ENCODE measurements at places on chromosomes 5 and 9. TPM values are rescaled to one million over a fixed set of nuclear protein-coding genes. Genes with fewer than 3 reads are reported as not detected.

Gene MUSK
- total RNA-seq, result 5.3 TPM

Gene ASS1
- total RNA-seq, result 95.3 TPM

Gene NTNG2
- total RNA-seq, result 3.9 TPM

Gene CTSV
- total RNA-seq, result 6.7 TPM

Gene NR5A1
- not detected for total RNA-seq

Gene SLC34A1
- total RNA-seq, result 2.2 TPM

Gene OTULINL
- 3.1 TPM for total RNA-seq

Gene HAND1
- total RNA-seq, result 2.6 TPM

Gene SLC6A19
- 0.48 TPM for total RNA-seq

Gene SLC4A9
- total RNA-seq, result not detected

DNA sequence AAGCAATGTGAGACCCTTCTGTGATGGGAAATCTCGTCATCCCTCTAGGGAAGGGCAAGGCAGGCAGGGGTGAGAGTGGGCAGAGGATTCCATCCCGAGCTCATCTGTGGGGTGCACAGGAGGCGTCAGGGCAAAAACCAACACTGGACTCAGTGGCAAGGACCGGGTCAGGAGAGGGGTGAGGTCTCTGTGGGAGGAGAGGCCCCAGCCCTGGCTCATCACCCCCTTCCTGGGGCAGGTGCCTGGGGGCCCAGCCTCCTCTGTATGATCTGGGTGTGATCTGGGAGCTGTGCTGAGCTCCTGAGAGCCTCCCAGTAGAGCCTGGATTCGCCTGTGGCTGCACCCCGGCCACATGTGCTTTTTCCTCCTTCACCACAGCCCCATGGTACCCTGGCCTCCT is 597 bp downstream of the SPATA31E1 start:
- no peak for DNase-seq

GRCh38 chr9:114409842-114410241 is 22.1 kb upstream of the AKNA start:
- no peak for DNase-seq

- DNase-seq, result peak; percentile 45
These were observed 213.7 kb downstream of the NXNL2 start for GRCh38 chr9:88748566-88749261.

DNA sequence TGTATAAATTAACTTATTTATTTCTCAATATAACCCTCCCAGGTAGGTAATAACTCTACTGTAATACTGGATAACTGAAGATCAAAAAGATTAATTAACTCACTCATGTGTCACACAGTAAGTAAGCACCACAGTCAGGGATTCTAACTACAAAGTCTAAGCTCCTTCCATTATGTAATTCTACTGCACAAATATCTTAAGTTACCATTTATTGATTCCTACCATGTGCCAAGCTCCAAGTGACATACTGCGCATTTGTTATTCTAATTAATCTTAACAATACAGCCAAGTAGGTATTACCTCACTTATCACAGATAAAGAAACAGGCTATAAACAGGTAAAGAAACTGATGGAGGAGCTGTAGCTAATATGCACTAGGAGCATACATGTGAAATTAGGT is 58.3 kb downstream of the RANBP6 start:
- no peak for DNase-seq

- DNase-seq, result peak; percentile 54
These were observed 31.2 kb downstream of the KCNMB1 start for GRCh38 chr5:170357955-170358444.

GRCh38 chr5:93307557-93307956 is 273.5 kb downstream of the NR2F1-AS1 start:
- DNase-seq, result no peak

DNA sequence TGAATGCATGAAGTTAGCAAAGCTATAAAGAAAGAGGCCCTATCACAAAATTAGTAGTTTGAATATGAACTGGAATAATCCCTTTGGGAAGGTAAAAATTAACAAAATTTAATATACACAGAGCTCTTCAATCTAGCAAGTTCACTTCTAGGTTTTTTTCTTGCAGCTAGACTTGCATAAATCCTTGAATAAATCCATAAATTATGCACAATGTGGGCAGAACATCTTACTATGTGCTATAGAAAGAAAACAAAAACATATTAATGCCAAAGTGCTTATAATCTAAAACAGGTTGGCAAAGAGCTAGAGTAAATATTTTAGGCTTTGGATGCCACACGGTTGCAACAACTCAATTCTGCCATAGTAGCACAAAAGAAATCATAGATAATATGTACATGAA is 138.5 kb upstream of the FREM1 start:
- no peak for DNase-seq

DNA sequence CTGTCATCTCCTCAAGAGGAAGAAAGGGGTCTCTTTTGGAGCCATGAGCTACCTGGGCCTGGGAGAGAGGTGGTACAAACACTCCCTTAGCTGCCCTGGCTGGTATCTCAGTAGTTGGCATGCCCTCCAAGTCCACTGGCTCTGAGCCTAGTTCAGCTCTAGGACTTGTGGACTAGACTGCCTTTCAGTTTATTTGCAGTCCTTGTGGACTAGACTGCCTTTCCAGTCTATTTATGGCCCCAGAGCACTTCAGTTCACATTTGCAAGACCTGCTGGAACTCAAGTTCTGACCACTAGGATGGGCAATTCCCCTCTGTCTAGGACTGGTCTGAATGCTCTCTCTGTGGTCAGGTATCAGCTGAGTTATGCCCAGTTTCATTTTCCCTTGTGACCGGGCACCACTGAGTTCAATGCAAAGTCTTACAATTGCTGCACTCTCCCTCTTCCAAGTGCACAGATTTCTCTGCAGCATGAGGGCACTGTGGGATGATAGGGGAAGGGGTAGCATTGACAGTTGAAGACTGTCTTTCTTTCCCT is 1019.0 kb downstream of the TAF11L14 start:
- no peak for DNase-seq

DNA sequence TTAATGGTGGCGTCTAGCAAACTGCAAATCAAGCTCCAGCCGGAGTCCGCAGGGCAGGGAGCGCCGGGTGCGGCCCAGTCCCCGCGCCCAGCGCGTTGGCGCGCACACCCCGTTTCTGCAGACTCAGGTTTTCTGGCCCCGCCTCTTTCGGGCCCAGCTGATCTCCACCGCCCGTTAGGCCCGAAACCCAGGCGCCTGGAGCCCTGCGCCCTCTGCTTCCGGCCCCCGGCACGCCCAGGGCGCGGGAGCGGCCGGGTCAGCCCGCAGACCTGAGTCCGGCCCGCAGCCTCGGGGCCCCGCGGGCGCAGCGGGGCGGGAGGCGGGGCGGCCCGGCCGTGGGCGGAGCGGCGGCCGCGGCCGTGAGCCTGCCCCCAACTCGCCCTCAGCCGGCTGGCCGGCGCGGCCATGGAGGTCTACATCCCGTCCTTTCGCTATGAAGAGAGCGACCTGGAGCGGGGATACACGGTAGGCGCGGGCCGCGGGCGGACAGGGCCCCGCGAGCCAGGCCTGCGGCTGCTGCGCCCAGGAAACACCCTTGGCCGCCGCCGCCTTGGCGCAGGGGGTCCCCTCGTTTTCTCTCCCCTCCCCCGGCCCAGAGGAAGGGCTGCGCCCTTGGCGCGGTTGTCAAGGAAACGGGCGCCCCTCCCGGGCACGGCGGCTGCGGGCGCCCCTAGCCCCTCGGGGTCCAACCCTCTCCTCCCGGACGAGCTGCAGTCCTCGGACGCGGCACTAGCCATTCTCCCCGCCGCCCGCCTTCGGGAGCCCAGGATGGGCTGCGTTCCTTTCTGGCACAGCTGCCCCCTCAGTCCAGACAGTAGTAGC is at the start of gene SNX24:
Gene SNX24, plus strand, starts transcription at position 385 of the 822 bp plus-strand sequence. Its CDS starts 21 bp downstream, at position 406.
- DNase-seq, result peak; percentile 88

- peak; percentile 88 for DNase-seq
These were observed 497.6 kb downstream of the GADD45G start for GRCh38 chr9:90102292-90102901.

GRCh38 chr5:98397081-98397480 is 376.4 kb upstream of the RGMB start:
- DNase-seq, result no peak

- no peak for DNase-seq
These were observed 17.6 kb downstream of the MTX3 start for GRCh38 chr5:79973511-79973910.

DNA sequence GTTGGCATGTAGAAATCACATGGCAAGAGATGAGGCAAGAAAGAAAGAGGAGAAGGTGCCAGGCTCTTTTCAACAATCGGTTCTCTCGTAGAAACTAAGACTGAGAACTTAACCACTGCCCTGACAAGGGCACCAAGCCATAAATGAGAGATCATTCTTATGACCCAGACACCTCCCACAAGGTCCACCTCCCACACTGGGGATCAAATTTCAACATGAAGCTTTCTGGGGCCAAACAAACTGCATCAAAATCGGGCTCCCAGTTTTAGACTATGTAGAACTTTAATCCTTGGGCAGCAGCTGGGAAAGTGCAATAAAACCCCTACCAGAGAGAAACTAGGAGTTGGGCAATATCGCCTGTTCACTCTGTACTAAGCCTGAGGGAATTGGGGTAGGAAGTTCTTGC is 150.2 kb upstream of the CCDC152 start:
- no peak for DNase-seq

DNA sequence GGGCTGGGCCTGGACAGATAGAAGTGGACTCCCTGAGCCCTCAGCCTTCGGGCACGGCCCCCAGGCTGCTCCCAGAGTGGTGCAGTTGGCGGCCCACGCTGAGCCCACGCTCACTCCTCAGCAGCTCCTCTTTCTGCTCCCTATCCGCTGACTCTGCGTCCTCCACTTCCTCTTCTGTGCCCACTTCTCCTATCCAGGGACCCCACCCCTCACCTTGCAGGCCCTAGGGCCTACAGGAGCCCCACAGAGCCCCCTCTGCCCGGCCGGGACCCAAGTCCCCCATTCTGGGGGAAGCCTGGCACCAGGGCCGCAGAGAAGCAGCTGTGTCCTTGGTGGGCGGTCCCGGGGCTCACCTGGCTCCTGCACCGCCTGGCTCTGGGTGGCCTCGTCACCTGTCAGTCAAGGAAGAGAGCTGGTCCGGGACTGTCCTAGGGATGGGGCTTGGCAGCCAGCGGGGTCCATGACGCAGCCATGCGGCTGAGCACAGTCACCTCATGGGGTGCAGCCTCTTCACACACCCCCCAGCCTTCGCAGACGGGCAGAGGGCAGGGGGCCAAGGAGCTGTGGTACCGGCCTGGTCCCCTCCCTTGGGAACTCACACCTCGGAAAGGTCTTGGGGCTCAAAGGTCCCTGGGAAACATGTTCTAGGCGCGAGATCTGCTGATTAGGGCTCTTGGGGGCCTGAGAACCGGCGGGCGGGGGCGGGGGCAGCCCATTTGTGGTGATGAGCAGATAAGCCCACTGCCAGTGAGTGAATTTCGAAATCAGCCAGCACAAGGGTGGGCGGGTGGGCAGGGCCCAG is 5.4 kb upstream of the NRARP start:
- no peak for DNase-seq

GRCh38 chr5:14526493-14526892 is 55.1 kb upstream of the OTULINL start:
- no peak for DNase-seq

GRCh38 chr5:78260771-78261170 is 33.7 kb downstream of the AP3B1 start:
- DNase-seq, result no peak

DNA sequence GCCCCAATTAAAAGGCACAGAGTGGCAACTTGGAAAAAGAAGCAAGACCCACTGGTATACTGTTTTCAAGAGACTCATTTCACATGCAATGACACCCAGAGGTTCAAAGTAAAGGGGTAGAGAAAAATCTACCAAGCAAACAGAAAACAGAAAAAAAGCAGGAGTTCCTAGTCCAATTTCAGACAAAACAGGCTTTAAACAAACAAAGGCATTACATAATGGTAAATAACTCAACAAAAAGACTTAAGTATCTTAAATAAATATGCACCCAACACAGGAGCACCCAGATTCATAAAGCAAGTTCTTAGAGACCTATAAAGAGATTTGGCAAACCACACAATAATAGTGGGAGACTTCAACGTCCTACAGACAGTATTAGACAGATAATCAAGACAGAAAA is 215.8 kb downstream of the SLCO4C1 start:
- DNase-seq, result no peak

DNA sequence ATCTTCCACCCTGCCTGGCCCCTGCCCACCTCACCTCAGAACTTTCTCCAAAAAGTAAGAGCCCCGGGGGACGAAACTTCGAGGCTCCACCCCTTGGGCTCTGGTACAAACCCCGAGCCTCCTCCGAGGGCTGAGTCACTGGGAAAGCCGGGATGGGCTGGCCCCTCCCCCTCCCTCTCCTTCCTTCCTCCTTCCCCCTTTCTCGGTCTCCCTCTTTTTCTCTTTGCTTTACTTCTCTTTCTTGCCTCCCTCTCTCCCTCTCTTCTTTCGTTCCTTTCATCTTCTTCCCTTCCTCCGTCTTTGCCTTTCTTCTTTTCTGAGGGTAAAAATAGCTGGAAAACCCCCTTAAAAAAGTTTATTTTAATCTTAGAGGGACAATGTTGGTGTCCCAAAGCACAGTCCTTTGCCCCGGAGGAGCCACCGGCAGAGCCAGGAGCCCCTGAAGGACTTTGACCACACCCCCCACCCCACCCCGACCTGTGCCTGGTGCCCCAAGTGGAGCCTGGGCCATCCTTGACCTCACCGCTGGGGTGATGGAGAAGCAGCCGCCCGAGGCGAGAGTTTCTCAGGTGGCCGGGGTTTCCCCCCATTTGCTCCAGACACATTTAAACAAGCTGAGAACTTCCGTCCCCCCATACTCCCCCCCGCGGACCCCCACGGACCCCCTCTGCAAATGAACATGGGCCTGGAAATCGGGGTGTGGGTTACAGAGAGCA is 5.7 kb upstream of the NOTCH1 start:
- DNase-seq, result peak; percentile 86

GRCh38 chr9:131480258-131480657 is 22.5 kb upstream of the POMT1 start:
- DNase-seq, result no peak

DNA sequence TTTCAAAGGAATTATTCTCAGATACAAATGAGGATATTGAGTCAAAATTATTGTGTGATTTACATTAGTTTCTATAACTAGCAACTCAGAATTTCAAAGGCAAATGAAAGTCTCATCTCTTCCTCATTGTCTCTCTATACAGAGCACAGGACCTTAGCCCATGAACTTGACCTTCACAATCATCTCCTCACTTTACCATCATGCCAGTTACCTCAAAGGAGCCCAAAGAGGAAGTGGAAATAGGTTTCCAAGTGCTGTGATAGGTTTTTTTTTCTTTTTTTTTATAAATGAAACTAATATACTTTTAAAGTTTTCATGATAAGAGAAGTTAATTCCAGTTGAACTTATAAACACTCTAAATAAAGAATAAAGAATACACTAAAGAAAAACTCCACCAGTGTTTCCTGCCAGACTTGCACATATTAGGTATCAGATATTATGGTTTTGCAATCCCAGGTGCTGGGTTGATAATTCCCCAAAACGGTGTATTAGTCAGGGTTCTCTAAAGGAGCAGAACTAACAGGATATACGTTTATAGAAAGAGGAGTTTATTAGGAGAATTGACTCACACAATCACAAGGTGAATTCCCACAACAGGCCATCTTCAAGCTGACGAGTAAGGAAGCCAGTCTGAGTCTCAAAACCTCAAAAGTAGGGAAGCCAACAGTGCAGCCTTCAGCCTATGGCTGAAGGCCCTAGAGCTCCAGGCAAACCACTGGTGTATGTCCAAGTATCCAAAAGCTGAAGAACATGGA is 50.1 kb upstream of the ADAMTS16 start:
- DNase-seq, result no peak

Measured in umbilical cord (tissue), 2 donors.